ENCODE measurements at places on chromosomes 1 and 21.
A peak's percentile ranks its signal among the peaks of the same experiment; 100 is the strongest.

- DNase-seq: no peak
These were observed 26.1 kb downstream of the PDE9A start for GRCh38 chr21:42679319-42680057.

- no peak for DNase-seq
These were observed 29.8 kb downstream of the SHISAL2A start for GRCh38 chr1:52662645-52663313.

DNA sequence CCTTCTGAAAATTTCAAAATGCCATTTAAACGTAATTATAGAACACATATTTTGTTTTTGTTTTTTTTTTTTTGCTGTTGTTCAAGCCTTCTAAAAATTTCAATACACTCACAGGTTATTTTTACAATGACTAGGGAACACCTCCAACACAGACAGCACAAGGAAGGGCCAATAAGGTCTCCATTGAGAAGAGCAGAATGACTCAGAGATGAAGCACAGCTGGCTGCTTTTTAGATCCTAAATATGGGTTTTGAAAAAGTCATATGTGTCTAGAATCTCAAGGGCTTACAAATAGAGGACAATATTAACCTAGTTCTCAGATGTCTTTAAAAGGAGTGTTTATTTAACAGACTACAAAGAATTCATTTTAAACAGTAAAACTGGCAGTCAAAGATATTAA is 104.6 kb downstream of the NEGR1 start:
- no peak for DNase-seq

DNA sequence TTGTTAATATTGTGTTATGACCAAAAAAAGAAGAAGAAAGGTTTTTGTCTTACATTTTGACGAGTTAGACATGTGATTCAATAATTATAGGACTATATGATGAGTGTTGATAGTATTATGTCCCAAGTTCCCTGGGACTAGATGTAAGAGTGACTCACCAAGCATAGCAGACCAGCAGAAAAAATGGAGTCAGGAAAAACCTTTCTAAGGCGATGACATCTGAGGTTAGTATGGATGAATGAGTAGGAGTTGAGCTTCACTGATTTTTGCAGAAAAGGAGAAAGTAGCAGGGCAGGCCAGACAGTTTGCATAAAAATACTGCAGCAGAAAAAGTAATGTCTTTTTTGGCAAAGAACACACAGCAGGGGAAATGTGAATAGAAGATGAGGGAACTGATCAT is 1041.3 kb upstream of the ADGRL4 start:
- no peak for DNase-seq

- DNase-seq: no peak
These were observed 42.2 kb upstream of the TARBP1 start for GRCh38 chr1:234520908-234521817.

- no peak for DNase-seq
These were observed 184.9 kb upstream of the FAM78B start for GRCh38 chr1:166351676-166352075.

DNA sequence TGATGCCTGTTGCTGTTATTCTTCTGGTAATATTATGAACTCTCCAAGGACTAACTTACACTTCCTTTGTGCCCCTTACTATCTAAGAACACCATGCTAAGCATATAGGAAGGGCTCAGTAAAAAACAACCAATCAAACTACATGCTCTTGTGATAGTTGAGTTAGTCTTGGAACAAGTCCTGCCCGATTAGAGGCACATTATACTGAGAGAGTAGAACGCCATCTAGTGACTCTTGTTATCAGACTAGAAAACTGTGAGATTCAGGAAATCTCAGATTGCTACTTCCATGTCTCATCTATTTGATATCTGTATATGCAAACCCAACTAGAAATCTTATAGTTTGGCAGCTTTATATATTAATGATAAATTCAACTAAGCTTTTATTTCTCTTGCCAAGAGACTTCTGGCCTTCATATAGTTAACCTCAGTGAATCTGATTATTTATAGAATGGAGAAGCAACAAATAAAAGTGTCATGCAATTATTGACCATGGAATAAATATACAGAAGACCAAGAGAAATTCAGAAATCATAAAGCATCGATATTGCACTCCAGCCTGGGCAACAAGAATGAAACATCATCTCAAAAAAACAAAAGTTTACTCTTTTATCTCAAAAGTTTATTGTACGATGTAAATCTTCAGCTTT is 7.8 kb upstream of the SRRM1 start:
- peak; percentile 20 for DNase-seq

DNA sequence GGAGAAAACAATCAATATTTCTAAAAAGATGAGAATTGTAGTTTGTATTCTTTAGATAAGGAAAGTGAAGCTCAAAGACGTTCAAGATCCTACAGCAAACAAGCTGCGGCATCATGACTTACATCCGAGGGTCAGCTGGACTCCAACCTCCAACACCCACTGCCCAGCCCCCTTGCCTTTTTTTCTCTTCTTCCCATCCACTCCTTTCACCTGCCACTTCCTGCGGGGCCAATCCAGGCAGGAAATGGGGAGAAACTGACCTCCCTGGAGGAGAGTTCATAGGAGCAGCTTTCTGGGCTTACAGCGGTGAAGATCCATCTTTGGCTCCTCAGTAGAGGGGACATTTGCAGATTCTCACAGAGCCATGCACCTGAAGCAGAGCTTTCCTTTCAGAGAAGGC is 361.5 kb downstream of the PTPRU start:
- DNase-seq: no peak

GRCh38 chr1:205276689-205277065 is 44.9 kb downstream of the NUAK2 start:
- no peak for DNase-seq

- DNase-seq: no peak
These were observed 731.6 kb upstream of the ADGRL4 start for GRCh38 chr1:79738101-79738500.
